ENCODE measurements at places on chromosomes 1 and 21.

DNA sequence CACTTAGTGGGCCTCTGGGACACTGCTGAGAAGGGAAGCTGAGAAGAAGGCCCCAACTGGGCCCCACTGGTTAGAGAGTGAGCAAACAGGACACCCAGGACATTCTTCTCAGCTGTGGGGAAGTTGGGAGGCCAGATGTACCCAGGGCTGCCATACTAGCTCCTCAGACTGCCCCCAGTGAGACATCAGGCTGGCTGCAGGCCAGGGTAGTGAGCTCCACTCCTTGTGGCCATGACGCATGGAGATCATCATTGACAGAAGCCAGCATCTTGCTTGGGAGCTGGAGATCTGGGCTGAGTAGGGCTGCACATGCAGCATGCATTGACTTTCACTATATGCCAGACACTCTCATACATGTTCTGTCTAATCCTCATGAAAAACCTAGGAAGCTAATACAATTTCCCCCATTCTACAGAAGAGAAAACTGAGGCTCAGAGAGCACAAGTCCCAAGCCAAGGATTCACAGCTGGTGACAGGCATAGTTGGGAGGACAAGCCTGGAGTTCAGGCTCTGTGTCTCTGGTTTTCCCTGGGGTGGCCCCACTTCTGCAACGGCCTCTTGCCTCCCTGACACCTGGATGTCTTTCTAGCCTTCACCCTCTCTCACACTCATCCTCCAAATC lies 24.1 kb upstream of the MYCL start:
- no peak for DNase-seq

GRCh38 chr1:111599781-111600693 lies 19.6 kb upstream of the RAP1A start:
- DNase-seq = no peak

DNA sequence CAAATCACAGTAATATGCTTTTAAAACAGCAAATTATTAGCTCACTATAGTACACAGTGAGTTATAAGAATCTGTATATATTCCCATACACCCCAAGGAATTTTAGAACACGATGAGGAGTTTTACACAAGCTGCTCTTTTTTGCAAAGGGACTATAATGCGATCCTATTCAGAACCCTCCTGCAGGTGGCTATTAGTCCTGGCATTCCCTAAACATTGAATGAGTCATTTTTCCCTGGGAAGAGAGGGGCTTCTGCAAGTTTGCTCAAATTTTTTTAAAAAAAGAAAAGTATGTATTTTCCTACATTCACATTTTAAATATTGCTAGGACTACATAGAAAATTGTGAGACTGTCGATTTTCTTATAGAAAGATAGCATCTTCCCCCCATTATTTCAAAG lies 106.3 kb downstream of the COL11A1 start:
- no peak for DNase-seq

DNA sequence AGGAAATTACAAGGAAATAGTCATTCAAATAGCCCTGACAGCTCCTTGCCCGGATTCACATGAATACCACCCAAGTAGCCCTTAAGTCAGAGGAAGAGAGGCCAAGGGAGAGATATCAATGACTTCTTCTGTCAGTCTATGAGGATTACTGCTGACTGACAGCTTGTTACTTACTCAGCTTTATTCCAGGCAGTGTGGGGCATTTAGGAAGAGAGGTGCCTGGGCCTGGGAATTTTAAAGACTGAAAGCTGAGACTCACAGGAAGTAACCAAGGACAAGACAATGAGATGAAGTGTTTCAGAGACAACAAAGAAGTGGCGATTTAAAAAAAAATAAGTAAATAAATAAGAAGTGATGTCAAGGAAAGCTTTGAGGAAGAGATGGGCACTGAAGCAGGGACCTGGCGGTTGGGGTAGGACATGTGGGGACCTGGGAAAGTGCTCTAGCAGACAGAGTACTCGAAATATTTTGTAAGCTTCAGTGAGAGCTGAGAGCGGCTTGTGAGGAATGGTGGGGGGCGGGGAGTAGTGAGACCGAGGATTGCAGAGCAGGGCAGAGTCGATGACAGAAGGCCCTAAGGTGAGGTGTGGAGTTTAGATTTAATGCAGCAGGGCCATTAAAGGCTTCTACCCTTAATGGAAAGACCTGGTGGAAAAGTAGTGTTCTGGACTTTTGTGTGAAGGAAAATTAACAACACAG lies 58.9 kb downstream of the ST3GAL3 start:
- DNase-seq = no peak

DNA sequence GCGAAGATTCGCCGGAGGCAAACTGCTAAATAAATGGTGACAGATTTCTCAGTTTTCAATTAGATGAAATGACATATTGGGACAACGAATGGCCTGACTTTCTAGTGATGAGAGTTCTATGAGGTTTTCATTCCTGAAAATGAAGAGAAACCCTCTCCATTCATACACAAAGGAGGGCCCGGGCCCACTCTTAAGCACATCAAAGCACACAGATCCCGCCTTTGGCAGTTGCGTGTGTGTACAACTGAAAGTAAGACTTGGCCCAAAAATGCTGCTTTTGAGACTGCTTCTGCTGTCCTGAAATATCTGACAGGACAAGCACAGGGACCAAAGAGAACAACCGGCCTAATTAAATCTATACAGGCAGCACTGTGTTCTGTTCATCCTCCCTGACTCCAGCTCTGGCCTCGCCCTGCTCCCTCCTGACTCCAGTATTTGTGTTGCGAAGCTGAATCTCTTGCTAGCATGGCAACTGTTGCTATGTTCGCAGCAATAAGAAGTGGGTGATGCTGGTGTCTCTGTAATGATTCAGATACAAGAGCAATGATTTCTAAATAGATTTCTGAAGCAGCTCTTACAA lies 7.4 kb downstream of the LRRC53 start:
- no peak for DNase-seq

- no peak for DNase-seq
These were observed 12.4 kb downstream of the PSEN2 start for GRCh38 chr1:226882631-226883409.

DNA sequence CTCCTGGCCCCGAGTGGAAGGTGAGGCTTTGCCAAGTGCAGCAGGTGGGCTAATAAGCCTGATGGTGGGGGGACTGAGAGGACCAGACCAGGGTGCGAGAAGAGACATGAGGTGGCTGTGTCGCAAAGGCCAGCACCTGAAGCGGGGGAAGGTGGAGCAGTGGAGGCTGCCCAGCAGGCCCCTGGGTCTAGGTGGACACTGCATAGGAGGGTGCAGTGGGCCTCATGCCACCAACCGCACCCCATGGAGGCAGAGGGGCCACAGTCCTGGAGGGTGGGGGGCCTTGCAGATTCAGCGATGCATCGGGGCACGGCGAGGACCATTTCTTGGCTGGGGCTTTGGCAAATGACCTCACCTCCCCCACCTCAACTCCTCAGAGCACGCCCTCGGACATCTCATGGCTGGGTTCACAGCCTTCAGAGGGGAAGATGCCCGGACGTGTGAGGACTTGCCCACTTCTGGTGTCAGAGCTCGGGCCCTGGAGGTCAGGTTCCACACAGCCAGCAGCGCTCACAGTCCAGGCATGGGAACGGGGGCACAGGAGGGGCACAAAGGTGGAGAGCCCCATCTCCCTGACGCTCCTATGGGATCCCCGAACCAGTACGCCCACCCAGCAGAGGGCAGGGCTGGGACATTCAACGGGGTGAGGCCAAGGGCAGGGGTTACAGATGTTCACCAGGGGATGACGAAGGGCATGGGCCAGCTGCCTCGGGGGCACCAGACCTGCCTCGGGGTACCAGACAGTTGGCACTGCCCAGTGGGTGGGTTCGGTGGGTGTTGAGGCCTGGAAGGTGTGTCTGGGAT lies 35.4 kb downstream of the UBE2G2 start:
- DNase-seq = no peak

- no peak for DNase-seq
These were observed 21.9 kb upstream of the ID3 start for GRCh38 chr1:23581219-23581618.

DNA sequence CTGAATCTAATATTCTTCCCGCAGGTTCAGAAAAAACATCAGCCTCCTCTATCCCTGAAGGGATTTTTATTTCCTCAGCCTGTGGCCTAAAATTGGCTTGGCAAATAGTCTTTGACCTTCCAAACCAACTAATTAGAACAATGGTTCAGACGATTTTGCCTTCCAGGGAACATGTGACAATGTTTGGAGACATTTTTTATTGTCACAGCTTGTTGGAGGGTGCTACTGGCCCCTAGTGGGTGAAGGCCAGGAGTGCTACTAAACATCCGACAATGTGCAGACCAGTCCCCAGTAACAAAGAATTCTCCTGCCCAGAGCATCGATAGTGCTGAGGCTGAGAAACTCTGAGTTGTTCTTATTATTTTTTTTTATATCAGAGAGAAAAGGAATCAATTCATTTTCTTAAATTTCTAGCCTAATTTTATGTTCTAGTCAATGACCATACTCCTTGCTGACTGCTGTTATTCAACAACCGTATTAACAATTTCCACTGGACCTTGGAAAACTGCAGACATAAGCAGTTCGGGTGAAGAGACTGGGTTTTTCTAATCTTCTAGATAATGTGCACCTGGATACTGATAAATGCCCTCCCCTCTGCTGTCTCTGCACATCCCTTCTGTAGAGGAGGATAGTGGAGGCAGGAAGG lies 280.7 kb downstream of the LMX1A start:
- no peak for DNase-seq

DNA sequence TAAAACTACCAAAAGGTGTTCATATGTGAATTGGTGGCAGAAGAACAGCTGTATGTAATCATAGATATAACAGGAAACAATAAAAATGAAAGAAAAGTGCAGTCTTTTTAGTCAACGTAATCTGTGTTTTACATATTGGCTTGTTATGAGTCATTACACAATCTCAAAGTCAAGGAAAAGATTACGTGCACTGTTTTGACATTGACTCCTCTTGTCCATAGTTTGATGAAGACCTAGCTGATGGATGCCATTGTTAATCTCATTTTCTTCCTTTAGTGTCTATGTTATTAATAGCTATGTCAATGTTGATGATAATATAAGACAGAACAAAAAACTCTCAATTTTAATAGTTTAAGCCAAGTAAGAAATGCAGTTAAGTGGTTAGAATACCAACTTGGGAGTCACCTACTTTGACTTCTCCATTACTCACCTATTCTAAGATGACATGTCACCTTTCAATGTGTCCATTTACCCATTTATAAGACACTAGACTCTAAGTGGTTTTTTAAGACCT lies 84.5 kb upstream of the SAMSN1 start:
- no peak for DNase-seq

DNA sequence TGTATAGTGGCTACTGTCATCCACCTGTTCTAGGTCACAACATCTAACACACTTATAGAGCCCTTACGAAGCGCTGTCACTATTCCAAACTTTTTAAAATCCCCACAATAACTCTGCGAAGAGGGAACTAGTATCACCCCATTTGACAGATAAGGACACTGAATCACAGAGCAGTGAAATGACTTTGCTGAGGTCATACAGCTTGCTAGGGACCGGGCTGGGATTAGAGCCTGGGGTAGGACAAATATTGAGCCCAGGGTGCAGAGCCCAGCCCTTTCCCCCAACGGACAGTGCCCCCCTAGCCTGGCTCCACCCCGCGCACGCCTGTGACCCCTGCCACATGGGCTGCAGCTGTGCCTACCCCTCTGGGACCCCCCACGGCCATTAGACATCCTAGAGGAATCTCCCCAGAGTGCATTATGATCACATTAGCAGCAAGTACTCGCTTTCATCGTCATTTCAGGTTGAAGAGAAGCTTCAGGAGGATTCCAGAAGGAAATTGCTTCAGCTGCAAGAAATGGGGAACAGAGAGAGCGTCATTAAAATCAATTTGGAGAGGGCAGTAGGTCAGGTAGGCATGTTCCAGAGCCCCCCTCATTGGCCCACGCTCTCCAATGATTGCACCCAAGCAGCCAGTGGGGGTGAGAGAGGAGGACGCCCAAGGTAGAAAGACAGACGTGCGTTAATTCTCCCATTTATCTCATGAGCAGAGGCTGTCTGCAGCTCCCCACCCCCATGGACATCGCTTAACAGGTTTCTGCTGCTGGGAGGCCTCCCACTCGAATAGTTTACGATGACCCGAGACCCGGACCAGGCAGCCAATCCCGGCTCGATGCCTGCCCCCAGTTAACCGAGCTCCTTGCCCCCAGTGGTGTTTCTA lies 77.2 kb downstream of the FHAD1 start:
- DNase-seq = no peak

- no peak for DNase-seq
These were observed 3.6 kb upstream of the ZNF672 start for GRCh38 chr1:248834343-248834940.

DNA sequence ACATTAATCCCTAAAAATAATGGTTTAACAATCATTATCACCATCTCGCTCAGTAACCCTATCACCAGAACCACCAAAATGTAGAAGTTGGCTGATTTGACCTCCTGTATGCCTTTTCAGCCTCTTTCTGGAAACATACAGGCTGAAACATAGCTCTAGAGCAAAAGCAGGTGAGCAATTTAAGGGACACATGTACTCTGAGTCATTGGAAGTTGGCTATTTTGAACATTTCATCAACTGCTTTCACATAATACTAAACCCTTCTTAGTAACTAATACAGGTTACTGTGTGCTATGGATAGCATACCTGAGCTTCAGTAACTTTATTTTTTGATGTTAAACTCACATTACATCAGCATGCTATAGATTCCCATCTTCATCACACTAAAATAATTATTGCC lies 19.8 kb upstream of the DDAH1 start:
- DNase-seq = no peak

- DNase-seq = no peak
These were observed 21.1 kb downstream of the RAB42 start for GRCh38 chr1:28613175-28613574.

- no peak for DNase-seq
These were observed 21.3 kb upstream of the RUNX1 start for GRCh38 chr21:35070436-35070835.

DNA sequence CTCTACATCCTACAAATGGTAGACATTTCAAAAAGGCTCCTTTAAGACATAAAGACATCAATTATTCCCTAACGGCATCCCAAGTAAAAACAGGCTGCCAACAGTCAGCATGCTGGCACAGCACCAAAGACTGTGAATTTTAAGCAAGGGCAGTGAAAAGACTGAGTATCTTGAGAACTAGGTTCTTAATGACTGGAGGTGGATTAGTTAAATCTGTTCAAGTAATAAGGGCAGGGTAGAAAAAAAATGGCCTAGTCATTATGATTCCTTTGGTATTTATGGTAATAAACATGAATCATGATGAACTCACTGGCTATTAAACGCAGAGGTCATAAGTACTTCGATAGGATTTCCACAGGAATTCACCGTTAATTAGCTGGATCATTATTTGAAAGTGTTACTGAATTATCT lies 75.2 kb downstream of the KIFAP3 start:
- DNase-seq = no peak
